ENCODE measurements at places on chromosomes 13 and 19.

- DNase-seq: no peak
Measured at GRCh38 chr19:2044709-2045500, 6.1 kb downstream of the MKNK2 start.

GRCh38 chr13:113768018-113768905 lies 9.2 kb downstream of the TMEM255B start:
- DNase-seq: no peak

GRCh38 chr19:41999071-41999877 lies 5.2 kb upstream of the ATP1A3 start:
- DNase-seq: no peak

GRCh38 chr19:38361633-38362075 lies 12.7 kb upstream of the PSMD8 start:
- no peak for DNase-seq

DNA sequence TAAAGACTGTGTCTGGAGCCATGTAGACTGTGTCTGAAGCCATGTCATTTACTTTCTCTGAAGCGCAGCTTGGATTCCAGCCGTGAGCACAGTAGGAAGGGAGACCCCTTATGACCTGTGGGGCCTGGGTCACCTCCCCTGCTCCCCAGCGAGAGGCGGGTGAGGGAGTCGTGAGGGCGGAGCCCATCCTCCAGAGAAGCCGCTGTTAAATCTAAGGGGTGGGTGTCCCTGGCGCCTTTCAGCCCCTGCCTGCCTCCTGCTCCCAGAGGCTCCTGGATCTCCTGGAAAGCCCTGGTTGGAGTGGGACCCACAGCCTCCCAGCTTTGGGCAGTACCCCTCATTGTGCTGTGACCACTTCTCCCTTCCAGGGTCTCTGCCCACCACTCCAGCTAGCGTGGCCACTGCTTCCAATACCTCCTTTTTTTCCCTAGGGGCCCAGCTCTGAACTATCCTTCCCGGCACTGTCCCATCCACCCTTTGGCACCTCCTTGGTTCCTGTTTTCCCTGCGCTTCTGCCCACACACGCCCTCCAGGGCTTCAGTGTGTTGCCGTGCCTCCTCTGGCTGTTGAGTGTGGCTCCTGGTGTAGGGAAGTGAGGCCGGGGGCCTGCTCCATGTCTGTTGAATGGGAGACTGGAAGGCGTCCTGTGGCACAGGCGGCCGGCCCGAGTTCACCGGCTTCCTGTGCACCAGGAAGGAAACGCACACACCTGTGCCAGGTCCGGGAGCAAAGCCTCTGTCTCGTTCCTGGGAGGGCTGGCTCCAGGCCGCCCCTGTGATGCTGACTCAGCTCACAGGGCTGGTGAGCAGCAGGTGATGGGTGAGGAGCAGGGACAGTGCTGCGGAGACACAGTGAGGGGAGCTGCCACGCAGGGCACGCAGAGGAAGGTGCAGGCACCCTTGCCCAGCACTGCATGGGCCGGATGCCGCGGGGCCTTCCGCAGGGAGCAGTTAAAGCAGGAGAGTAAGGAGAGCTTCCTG lies 29.4 kb downstream of the ATP4B start:
- no peak for DNase-seq

- no peak for DNase-seq
Measured at GRCh38 chr13:40187841-40188591, 478.4 kb downstream of the FOXO1 start.

DNA sequence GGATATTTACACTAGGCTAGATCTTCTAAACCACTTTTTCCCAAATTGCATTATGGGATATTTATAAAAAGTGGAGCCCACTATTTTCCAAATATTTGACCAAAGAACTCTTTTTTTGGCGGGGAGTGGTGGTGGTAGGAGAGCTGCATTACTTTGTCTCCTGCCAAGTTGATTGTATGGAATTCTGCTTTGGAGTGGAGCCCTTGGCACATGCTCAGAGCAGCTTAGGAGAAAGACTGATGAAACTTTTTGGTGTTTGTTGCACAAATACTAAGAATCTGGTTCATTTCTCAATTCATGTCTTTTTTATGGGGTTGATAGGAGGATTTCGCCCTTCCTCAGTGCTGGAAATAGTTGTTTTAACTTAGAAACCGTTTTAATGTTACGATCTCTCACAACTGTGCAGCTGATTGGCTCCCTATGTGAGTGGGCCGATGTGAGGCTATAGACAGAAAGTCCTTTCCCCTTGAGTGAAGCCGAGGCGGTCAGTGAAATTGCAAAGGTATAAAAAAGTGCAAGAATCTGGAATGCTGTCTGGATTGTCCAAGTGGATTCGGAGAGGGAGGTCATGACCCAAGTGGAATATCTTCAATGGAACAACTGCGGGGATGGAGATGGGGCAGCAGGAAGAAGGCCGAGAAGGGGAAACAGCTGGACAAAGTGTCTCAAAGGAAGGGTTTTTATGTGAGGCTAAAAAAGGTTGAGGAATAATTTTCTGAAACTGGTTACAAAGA lies 415.9 kb downstream of the FGF9 start:
- DNase-seq: no peak

- DNase-seq: no peak
Measured at GRCh38 chr13:51000571-51001260, 91.1 kb downstream of the RNASEH2B start.

- DNase-seq: no peak
Measured at GRCh38 chr13:77535448-77535847, at the start of gene SCEL. SCEL (plus strand) TSS chr13:77535706; CDS start chr13:77555876, 20,170 bp downstream.

Measured in activated CD8-positive, alpha-beta memory T cell treated with anti-CD3 and anti-CD28 coated beads for 4 hours (primary cell).